RPMI8226 (cell line): ENCODE measurements at places on chromosomes 5 and 9.
A peak's percentile ranks its signal among the peaks of the same experiment; 100 is the strongest.

DNA sequence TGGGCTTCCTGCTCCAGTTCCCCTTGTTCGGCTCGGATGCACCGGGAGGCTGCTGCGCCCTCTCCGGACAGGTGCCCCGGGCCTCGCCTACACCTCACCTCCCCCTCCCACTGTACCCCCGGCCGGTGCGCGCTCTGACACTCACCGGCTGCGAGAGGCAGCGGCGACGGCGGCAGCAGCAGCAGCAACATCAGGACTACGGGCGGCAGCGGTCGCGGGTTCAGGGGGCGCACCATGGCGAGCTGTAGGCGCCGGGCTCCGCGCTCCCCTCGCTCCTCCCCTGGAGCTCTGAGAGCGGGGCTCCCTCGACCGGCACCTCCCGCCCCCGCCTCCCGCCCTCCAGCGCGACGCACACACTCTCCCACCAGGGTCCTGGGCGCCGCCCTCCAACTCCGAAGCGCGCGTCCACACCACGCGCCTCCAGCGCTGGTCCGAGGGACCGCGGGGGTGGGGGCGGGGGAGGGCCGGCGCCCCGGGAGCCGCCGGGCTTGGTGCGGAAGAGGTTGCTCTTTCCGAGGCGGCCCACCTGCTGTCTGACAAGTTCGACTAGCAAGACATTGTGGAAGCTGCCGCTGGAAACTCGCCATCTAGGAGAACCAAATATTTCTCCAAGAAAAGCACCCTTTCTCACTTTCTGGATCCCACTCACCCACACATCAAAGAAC lies at the start of gene GFRA3:
TSS of gene GFRA3 (minus strand) at position 433 of the 665 bp plus-strand sequence. CDS start at position 236, 197 bp downstream.
- DNase-seq, result peak; percentile 5

DNA sequence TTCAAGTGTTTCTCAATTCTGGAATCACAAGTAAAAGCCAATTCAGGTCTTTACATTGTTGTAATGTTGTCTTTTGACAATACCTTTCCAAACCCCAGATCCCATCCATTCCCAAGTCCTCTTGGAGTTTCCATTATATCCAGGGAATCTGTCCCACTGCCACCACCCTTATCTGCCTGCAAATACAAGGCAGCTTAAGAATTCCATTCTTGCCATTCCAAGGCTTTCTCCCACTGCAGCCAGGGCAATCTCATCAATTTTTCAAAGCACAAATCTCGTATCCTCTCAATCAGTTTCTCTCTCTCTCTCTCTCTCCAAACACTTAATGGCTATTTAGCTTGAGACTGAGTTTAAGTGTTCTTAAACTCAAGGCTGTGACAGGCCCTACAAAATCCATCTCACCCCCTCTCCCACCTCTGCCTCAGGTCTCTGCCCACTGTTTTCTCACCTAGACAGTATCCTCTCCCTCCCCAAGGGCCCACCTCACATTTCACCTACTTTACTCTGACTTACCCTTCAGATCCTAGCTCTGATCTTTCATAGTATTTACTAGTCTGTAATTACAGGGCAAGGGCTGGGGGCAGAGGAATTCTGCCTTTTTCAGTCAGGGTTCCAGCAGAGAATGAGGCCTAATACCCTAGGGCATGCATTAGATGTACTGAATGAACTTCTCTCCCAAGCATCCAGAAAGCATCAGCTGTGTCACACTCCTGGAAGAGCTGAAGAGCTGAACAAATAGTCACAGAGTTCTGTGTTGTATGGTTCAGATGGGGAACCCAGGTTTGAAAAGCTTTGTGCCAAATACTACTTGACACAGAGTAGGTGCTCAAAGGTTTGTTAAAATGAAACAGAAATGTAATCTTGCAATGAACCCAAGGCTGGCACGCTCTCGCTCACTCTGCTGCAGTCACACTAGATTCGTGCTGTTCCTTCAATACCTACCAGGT lies 46.0 kb downstream of the RAPGEF1 start:
- DNase-seq, result no peak

DNA sequence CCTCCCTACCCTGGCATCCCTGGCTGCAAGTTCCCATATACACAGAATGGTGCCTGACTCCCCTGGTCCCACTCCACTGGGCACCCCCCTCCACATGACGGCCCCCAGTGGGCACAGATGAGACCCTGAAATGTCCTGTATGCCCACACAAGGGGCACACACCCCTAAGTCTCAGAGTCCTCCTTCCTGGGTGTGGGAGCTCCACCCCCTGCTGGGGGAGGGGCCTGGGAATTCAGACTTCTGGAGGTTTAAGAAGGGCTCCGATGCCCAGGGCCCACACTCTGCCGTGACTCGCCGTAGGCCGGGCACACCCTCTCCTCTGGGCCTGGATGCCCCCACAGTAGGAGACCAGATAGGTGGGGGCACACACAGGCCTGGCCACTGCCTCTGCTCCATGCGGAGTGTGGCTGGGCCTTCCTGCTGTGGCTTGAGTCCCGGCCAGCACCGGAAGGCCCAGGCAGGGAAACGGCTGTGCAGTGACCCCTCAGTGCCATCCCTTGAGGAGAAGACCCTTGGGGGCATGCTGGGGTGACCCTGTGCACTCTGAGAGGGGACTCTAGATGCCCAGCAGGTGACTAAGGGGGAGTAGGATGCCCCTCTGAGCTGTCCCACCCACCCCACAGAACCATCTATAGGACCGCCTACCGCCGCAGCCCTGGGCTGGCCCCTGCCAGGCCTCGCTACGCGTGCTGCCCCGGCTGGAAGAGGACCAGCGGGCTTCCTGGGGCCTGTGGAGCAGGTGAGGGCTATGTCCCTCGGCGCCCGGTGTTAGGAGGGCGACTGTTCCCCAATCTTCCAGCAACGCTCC lies 6.5 kb downstream of the EGFL7 start:
- no peak for DNase-seq

DNA sequence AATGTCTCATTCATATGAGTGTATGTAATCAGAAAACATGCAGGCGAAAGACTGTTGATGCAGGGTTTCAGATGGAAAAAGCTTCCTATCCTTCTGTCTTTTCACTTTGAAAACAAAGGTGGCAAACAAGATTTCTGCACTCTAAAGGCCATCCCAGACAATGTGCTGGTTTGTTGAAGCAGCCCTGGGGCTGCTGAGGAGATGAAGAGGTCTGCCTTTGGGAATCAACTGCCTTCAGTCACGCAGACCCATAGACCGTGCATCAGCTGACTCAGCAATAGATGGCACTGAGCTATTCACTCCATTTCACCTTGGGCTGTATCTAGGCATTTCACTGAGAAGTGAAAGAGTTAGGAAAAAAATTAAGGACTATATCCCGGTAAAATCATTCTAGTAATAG lies 60.5 kb upstream of the C5orf46 start:
- no peak for DNase-seq

DNA sequence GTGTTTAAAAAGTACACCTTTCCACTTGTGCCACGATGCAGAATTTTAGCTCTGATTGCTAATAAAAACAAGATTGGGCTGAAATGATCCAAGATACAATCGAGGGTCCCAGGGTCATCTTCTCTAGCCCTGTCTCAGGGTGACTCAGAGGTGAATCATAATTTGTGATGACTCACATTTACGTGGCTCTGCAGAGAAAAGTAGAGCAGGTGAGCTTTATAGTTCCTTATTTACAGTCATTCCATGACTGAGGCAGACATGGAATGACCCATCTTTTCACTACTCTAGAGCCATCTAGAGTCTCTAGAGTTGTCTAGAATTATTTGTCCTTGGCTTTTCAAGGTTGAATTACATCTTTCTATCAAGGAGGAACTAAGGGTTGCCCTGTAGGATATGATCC lies 155.2 kb downstream of the GAS1 start:
- DNase-seq, result no peak

GRCh38 chr5:133371371-133372155 lies 240.8 kb downstream of the FSTL4 start:
- DNase-seq, result no peak

DNA sequence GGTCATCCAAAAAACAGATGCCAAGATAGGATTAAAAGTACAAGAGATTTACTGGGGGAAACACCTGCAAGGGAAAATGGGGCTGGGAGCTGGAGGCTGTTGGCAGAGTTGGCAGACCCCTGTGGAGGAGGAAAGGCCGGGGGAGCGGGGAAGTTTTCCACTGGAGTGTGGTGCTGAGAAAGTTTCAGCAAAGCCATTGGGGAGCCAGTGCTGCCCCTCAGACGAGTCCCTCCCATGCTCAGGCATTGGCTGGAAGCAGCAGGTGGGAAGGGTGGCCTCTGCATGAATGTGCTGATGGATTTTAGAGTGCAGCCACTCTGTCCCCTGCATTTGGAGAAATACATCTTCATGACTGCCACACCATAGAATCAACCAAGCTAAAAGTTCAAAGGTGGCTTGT lies 52.8 kb downstream of the TTC1 start:
- no peak for DNase-seq

GRCh38 chr5:124524552-124525232 lies 221.7 kb downstream of the ZNF608 start:
- peak; percentile 13 for DNase-seq

DNA sequence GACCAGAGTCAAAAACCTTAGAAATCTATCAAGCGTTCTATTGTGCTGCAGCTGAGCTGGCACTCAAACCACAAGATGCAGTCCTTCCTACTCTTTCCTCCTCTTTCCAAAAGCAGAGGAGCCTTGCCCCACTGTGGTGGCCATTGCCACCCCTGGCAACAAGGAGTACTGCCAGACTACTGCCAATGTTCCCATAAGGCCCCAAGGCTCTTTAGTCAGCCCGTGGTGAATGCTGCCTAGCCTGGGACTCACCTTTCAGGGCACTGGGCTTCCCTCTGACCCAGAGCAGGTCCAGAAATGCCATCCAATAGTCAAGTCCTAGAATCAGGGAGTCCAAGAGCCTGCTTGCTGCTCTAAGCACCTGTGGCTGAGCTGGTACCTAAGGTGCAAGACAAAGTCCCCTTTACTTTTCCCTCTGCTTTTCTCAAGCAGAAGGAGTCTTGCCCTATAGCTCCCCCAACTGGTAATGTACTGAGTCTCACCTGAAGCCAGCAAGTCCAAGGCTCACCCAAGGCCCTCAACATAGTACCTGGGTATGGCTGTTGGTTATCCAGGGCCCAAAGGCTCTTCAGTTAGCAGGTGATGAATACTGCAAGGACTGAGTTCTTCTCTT lies 219.4 kb downstream of the ATPSCKMT start:
- DNase-seq, result no peak

GRCh38 chr9:93119953-93120845 lies 13.9 kb downstream of the NINJ1 start:
- peak; percentile 94 for DNase-seq

DNA sequence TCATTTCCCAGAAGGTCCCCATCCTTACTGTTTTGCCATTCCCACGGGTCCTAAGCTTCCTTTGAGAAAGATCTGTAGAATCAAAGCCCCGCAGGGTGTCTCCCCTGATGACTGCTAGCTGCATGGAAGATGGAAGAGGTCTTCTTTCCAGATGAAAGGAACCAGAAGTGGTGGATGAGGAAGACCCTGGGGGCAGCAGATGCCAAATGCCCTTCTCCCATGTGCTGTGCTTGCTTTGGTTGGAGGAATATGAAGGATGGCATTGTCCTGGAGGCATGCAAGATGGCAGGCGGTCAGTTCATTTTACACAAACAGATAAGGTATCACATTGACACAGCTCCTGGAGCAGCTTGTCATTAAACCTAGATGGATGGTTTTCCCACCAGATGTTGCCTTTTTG lies 25.8 kb upstream of the CER1 start:
- DNase-seq, result no peak

- DNase-seq, result no peak
These were observed 198.1 kb downstream of the NR3C1 start for GRCh38 chr5:143205386-143205785.

DNA sequence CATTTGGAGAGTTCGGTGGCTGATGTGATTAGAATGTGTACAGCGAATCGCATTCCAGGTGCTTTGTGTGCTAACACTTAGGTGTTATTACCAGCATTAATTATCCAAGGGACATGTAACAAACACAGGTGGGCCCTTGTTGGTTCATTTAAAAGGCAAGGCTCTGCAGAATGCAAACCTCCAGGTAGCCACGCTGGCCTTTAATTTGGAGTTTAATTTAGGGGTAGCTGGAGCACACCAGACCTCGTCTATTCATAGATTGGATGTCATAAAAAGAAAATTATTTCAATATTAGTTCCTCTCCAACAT lies 191.1 kb downstream of the MAT2B start:
- DNase-seq, result no peak

DNA sequence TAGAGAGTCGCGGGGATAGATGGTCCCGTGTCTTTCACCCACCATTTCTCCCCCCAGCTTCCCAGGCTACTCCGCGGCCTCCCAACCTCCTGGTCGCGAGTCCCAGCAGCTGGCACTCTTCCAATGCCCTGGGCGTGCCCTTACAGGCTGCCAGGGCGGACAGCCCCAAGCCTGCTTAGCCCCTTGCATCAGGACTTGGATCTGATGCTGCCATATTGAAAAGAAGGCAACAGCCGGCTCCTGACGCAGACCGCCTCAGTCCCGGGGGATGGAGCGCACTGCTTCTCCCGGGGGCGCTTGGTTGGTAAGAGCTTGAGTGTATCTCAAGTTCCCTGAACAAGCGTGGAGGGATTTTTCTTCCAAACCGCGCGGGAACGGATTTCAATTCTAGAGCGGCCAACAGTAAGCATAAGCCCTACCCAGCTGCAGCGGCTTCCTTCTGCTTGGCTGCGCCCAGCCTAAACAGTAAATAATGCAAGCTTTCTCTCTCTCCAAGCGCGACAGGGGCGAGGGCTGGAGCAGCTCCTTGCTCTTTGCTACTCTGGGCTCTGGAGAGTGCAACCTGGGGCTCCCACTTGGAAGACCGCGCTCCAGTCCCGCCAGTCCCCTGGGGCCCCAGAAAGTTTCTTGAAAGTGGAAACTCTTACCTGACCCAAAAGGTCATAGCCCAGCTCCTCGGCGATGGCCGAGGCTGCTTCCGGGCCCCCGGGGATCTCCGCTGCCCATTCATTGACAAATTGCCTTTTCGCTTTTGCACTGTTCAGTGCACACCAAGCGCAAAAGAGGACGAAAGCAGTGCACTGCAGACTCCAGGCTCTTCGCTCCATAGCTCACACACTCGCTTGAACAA lies 607 bp downstream of the PCSK1 start:
- no peak for DNase-seq

GRCh38 chr9:75071530-75072122 lies 16.3 kb downstream of the NMRK1 start:
- no peak for DNase-seq

GRCh38 chr9:114008667-114009410 lies 69.3 kb downstream of the AMBP start:
- DNase-seq, result no peak

DNA sequence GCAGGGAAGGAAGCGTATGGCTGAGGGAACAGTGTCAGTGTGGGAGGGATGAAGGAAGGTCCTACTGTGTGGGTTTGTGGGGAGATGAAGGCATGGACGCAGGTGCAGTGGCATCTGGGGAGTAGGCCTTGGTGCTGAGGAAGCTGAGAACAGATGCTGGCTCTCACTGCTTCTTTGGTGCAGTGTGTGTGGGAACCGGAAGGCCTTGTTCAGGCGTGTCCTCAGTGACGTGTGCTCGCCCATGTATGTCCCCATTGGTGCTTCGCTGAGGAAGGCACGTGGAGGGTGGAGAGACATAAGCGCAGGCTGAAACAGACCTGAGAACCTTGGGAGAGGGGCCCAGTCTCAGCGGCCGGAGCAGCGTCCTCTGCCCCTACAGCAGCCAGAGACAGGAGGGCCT lies 18.7 kb downstream of the ADAMTS13 start:
- DNase-seq, result no peak
